Colonic mucosa (tissue), 4 donors: ENCODE measurements at places on chromosomes 1 and 21. TPM values are rescaled to one million over a fixed set of nuclear protein-coding genes. Genes with fewer than 3 reads are reported as not detected.

GRCh38 chr1:159197561-159198557 is 6.8 kb upstream of the ACKR1 start:
- peak; percentile 73 for DNase-seq

DNA sequence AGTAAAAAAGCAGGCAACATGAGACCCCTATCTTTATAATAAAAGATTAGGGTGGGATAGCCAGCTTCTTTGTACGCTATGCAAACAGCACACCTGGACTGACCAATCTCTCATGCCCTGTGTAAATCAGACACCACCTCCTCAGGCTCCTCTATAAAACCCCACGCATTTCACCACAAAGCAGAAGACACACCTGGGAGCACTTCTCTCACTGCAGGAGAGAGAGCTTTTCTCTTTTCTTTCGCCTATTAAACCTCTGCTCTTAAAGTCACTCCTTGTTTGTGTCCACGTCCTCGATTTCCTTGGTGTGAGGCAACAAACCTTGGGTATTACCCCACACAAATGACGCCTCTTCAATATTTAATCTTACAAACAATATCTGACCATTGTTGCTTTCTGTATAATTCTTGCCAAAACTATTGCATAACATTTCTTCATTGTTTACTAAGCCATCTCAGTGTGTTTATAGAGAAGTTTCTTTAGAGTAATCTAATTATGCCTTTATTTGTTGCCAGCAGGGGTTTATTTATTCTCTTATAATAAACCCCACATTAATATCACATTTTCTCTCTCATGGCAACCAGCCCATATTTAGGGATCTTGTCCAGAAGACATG is 31.6 kb upstream of the NUF2 start:
- no peak for DNase-seq

GRCh38 chr1:46341222-46342083 is 846 bp downstream of the NSUN4 start:
- no peak for DNase-seq

DNA sequence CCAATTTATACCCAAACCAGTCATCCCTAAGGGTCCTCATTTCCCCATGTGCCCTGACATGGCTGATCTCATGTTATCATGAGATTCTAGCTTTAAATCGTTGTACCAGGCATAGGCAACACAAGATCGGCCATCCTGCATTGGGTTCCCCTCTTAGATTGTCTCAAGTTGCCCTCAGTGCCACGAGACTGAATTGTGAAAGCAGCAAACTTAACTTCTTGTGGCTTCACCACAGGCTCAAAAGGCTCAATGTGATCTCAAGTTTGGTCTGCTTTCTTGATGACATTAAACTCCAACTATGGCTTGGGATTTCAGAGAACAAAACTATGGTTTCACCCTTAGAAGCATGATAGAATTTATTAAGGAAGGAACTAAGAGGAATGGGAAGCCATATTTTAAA is 168.5 kb upstream of the SYT6 start:
- DNase-seq, result no peak

DNA sequence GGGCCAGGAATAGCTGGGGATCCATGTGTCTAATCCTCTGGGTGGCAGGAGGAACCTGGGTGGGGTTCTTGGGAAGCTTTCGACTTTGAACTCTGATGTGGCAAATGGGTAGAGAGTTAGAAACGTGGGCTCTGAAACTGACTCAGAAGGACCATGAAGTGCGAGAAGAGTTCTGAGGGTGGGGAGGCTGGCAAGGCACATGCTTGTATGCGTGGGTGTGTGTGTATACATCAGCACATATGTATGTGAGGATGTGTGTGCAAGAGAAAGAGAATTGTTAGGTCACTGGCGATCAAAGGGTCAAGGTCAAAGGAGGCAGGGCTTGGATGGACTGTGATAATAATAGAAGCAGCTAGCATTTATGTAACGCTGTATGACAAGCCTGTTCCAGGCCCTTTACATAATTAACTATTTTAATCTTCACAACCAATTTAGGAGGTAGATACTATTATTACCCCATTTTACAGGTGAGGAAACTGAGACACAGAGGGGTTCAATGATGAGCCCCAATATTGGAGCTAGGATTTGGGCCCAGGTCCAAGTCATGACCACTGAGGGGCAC is 84.5 kb upstream of the POU3F1 start:
- DNase-seq, result no peak

The HPCA gene
- total RNA-seq, result 1.6 TPM

- DNase-seq, result no peak
Observed at GRCh38 chr1:11109047-11109760, 9.5 kb upstream of the EXOSC10 start.

The ZNF695 gene
- total RNA-seq, result 1.2 TPM

DNA sequence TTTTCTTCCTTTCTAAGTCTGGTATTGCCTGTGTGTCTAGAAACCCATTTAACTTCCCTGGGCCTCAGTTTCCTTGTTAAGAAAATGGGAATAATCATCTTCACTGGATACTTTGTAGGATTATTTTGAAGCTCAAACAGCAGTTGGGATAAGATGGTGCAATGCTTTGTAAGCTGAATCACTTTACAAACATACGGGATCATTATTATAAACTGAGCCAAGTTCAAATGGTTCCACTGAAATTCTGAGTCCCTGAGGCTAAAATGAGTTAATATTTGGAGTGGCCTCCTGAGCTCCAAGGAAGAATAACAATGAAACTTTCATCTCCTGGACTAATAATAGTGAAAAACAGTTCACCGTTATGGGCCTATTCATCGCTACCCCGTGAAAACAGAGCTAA is 388.0 kb downstream of the PLPP3 start:
- DNase-seq, result no peak

DNA sequence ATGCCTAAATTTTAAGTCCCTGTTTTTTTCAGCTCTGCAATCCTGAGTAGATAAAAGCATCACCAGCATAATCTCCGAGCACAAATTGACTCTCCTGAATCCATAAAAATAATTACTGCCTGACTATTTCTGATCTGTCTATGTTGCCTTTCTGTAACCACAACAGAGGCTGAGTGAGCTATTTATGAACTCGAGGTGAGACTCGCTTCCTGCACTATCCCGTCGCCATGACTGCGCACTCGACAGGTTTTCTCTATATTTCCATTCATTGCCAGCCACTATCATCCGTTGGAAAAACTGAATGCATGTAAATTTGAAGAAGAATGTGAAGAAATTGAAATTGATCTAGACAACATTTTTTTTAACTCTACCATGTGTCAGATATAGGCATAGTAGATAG is 897.2 kb downstream of the ADGRL2 start:
- DNase-seq, result no peak

- DNase-seq, result no peak
Observed at GRCh38 chr1:12203216-12204007, 26.4 kb upstream of the VPS13D start.

DNA sequence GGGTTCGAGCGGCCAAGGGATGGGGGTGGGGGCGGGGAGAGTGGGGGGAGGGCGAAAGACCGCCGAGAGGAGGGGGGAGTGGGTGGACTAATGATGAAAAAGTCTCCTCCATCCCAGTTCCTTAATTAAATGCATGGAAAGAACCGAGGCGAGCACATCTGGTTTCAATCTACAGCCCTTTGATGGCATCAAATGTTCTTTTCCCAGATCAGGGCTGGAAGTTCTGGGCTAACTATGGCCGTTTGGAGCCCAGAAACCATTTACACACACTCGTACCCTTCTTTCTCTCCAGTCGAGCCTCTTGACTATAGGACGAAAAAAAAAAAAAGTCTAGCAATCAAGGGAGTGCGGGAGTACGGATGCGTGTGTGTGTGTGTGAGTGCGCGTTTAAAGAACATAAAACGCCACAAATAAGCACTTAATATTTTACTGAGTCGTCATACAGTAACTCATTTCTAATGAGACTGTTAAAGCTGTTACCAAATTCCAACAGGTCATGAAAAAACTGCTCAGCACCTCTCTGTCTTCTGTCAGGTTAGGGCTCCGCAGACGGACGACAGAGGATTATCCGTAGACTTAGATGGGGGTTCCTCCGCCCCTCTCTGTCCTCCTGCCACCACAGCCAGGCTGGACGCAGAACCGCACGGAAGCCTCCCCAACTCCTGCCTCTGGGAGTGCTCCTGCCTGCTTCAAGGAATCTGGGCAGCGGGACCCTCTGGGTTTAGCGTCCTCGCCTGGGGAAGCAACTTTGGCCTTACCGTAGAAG is 2.1 kb upstream of the PRRX1 start:
- no peak for DNase-seq

The LCA5L gene
- 0.98 TPM for total RNA-seq

- peak; percentile 49 for DNase-seq
Observed at GRCh38 chr1:34924759-34925555, 4.5 kb downstream of the DLGAP3 start.

DNA sequence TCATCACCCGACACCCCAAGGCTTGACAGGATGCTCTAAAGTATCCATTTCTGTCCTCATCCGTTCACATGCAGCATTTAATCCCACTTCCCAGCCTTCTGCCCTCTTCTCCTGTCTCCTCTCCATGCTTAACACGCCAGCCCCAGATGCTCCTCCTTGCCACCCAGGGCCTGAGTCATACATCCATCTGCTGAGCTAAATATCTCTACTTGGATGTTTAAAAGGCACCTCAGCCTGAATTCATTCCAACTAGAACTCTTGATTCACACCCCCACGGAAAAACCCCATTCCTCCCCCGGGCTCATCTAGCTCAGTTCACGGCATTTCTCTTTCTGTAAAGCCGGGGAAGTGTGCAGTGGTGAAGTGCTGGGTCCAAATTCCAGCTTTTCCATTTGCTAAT is 27.7 kb downstream of the TEX35 start:
- DNase-seq, result no peak

GRCh38 chr1:111446967-111447892 is 1.8 kb downstream of the WDR77 start:
- DNase-seq, result peak; percentile 25

- DNase-seq, result no peak
Observed at GRCh38 chr1:3020263-3020909, 881 bp upstream of the ACTRT2 start.

- no peak for DNase-seq
Observed at GRCh38 chr1:34777519-34778321, 3.3 kb upstream of the GJB3 start.

DNA sequence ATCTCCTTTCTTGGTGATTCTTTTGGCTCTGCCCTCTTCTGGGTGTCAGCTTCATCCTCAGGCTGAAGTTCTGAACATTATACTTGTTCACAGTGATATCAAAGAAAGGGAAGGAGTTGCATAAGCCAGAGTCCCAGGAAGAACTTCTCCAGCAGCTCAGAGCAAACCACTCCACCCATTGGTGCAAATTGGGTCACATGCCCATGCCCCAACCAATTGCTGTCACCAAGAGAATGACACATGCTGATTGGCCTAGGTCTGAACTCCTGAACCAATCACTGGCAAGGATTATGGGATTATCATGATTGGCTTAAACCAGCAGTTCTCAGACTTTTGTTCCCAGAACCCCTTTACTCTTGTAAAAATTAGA is 256.5 kb upstream of the TMEM51 start:
- DNase-seq, result no peak

GRCh38 chr1:171965777-171966176 is 124.5 kb downstream of the DNM3 start:
- no peak for DNase-seq

DNA sequence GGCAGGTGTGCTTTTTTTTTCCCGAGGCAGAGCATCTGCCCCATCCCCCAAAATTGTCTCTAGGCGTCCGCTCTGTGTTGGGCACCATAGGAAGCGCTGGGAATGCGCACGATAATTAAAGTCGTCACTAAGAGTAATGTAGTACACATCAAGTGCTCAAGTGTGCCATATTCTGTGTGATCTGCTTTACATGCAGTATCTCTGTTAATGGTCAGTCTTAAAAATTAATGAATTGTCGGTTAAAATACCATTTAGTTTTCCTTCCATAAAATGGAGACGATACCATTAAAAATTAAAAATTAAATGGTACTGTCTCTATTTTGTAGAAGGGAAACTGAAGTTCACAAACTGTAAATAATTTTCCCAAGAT is 544 bp upstream of the CCT8 start:
- no peak for DNase-seq

DNA sequence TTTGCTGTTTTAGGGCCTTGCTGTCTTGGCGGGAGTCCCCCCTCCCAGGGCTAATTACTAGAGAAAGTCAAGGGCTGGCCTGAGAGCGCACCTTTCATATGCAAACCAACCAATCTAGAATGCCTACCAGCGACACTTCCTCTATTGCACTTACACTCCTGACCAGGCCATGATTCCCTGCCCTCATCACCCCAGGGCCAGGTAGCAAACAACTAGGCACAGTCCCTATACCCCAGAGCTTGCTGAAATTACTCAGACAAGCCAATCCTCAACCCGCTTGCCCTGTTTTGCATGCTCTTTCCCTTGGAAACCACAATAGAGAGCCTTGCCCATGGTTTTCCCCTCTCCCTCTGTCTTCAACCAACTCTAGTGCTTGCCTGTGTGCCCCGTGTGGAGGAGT is 70.3 kb downstream of the URB2 start:
- DNase-seq, result no peak

The BRDT gene
- total RNA-seq, result not detected

The KRTAP26-1 gene
- not detected for total RNA-seq
